Activated naive CD8-positive, alpha-beta T cell treated with anti-CD3 and anti-CD28 coated beads for 36 hours (primary cell): ENCODE measurements at places on chromosomes 6 and 20.
A peak's percentile ranks its signal among the peaks of the same experiment; 100 is the strongest.

DNA sequence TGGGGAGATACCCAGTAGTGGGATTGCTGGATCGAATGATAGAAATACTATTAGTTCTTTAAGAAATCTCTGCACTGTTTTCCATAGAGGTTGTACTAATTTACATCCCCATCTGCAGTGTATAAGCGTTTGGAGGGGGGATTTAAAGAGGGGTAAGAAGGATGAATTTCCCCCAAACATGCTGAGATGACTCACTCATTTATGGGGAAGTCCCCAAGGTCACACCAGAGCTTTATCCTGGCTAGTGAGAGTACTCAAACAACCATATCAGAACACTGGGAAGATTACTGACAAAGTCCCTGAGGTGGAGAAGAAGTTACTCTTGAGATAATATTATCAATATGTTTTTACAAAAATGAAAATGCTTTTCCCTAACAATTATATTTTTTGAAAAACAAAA lies 44.0 kb downstream of the ROS1 start:
- no peak for DNase-seq

DNA sequence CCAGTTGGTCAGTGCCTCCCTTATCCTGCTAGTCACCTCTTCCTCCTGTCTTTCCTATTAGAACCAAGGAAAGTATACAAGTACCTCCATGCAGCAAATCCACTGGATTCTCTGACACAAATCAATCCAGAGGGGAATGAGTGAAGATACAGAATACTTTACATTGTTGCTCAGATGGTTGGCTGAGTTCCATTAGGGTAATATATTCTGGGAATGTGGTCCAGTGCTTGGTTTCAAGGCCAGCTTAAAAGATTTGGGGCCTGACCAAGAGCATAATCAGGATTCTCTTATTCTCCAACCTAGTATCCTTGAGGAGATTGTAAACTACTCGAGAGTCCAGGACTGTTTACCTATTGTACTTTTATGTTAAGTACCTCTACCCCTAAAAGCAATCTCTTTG lies 23.0 kb downstream of the CARMIL1 start:
- DNase-seq = no peak

- DNase-seq = no peak
Observed at GRCh38 chr20:49636447-49636846, 68.5 kb upstream of the PTGIS start.

- DNase-seq = peak; percentile 20
Observed at GRCh38 chr6:161922631-161923119, 648.8 kb upstream of the AGPAT4 start.

- no peak for DNase-seq
Observed at GRCh38 chr6:113292646-113293422, 564.3 kb upstream of the MARCKS start.

- no peak for DNase-seq
Observed at GRCh38 chr6:33050014-33050810, 23.2 kb downstream of the HLA-DPA1 start.

DNA sequence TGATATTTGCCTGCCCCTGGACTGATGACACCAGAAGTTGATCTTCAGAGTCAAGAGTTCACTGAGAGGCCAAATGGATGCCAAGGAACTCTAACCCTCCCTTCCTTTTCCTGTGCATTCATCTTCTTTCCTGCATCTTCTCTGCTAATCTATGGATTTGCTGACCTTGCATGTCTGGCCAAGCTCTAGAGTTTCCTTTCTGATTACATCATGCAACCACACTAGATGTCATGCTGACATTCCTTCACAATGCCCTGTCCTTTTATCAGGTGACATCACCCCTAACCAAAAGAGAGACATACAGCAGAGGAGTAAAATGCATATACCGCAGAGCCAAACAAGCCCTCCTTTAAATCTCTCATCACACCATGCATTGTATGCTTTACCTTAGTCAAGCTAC lies 487.6 kb downstream of the TFAP2A start:
- DNase-seq = no peak

GRCh38 chr6:71486461-71486860 lies 197.8 kb downstream of the OGFRL1 start:
- no peak for DNase-seq

DNA sequence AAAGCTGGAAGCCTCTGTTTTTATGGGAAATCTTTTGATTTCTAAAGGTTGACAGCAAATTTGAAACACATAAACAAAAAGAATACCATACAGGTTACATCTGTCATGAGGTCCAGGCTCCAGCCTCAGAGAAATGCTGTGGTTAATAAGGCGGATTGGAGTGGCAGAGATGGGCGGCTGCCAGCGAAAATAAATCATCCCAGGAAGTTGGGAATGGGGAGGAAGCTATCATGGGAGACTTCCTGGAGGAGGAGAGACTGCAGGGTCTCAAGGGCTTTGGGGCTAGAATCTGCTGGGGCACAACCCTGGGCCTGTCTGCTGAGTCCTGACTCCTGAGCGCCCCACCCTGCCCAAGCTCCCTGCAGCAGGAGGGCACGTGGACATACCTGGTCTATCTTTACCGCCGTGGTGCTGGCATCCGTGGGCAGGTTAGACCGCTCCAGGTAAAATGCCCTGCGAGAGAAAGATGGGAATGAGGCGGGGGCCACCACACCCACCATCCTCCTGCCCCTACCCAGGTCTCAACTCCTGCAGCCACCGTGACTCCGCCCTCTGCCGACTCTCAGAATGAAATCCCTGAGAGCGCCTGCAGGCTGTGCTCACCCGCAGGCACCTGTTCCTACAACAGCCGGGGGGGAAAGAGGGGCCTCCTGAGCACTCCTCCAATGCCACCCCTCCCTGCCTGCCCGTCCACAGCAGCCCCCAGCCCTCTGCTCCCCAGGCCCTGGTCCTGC lies 197.3 kb downstream of the PREX1 start:
- DNase-seq = no peak

DNA sequence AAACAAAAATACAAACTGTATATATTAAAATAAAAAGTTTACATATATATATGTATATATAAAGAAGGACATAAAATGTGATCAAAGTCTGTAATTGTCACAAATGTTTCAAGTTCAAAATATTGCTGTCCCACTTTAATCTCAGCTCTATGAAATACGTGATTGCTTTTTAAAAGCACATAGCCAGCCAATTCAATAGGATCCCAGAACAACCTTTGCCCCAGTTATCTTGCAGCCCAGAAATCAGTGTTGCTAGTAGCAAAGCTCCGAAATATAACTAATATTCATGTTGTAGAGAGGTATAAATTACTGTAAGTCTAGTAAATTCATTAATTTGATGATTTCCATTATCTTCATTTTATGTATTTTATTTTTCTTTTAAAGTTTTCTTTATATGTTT lies 114.6 kb downstream of the ELOVL4 start:
- no peak for DNase-seq

DNA sequence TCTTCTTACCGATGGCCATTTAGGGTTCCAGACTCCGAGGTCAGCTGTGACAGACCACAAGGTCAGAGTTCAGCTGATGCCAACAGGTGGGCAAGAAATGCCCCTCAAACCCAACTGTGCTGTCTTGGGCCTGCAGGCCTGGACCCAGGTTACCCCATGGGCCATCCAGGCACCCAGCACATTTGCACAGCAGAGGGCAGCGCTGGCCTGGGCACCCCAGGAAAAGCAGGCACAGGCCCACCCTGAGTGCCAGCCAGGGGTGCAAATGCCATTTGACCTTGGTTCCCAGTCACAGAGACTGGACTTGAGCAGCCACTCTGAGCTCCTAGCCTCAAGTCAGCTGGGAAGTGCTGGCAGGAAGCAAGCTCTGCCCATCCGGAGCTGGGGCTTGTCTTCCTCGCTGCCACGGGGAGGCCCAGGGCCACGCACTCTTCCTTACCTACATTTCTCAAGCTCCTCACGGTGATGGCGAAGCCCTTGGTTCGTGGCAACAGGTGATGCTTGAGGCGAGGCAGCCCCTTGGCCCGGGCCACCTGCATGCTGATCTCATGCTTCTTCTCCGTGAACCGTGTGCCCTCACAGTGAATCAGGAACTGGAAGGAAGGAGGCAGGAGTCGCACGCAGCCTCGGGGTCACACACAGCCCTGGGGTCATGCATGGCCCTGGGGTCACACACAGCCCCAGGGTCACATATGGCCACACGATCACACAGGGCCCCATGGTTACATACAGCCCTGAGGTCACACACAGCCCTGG lies 120.8 kb downstream of the AGPAT4 start:
- no peak for DNase-seq

- DNase-seq = peak; percentile 48
Observed at GRCh38 chr6:99603421-99604165, 3.0 kb upstream of the PRDM13 start.

GRCh38 chr6:10278746-10279145 lies 136.1 kb downstream of the TFAP2A start:
- no peak for DNase-seq

DNA sequence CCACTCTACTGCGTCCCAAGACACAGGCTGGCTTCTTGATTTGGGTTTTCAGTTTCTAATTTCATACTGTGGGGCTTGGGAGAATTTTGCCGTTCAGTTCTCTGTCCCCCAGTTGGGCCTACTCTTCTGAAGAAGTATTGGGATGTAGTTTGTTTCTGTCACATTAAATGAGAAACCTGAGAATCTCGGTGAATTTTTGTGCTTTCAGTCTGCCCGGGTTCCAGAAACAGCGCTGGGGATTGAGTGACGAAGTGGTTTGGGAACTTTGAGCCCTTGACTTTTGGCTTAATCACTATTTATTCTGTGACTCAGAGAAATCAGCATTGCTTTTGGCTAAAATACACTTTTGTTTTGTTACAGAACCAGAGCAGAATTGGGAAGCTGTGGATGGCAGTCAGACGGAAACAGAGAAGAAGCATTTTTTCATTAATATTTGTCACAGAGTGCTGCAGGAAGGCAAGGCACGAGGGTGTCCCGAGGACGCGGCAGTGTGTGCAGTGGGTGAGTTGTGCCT lies 74.0 kb downstream of the IGF2R start:
- no peak for DNase-seq

DNA sequence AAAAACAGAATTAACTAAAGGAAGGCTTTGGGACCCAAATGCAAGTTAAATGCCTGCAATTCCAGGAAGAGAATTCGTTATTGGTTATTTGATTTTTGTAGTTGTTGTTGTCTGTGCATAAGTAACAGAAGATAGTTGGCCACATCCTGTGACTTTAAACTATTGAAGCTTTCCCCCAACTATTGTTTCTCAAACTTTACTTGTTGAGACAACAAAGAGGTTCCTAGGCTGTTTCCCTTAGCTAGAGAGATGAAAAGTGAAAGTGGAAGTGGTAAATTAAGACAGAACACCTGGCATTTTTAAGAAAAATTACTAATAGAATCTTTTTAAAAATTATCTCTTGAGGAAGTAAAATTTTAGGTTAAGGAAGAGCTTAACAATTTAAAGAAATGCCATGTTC lies 525.2 kb downstream of the PKHD1 start:
- no peak for DNase-seq

DNA sequence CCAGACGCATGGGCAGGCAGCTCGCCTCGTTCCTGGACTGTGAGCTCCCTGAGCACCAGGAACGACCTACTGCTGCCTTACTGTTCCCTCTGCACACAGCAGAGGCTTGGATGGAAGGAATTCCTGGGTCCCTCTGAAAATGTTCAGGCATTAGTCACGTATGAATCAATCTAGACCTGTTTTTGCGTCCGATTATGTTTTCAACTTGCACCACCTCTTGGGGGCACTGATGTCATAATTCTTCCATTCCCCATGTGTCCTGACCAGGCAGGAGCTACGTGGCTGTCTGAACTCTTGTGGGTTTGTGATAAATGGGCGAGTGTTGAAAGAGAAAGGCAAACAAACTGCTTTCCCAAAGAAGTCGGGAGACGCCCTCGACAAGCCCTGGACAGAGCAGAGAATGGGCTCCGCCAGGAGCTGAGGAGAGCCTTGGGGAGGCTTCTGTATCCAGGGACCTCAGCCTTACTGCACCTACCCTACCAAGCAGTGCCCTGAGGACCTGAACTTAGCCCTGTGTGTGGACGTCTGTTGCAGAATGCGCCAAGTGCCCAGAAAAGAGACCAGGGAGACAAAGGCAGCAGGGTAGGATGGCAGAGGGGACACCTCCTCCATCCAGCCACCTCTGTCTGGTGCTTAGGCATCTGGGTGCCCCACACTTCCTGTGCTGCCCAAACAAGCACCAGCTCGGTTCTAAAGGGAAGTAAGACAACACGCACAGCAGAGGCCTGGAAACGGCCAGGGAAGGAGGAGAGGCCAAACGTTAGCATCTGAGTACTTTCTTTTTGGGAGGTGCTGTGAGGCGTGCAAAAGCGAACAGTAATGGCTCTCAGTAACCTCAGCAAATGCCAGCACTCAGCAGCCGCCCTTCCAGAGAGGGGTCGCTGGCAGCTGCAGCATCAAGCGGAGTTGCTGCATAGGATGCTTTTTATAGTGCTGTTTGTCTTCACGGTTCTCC lies 124.2 kb downstream of the LY86 start:
- no peak for DNase-seq

- DNase-seq = no peak
Observed at GRCh38 chr20:17488916-17489600, 42.1 kb downstream of the BFSP1 start.

DNA sequence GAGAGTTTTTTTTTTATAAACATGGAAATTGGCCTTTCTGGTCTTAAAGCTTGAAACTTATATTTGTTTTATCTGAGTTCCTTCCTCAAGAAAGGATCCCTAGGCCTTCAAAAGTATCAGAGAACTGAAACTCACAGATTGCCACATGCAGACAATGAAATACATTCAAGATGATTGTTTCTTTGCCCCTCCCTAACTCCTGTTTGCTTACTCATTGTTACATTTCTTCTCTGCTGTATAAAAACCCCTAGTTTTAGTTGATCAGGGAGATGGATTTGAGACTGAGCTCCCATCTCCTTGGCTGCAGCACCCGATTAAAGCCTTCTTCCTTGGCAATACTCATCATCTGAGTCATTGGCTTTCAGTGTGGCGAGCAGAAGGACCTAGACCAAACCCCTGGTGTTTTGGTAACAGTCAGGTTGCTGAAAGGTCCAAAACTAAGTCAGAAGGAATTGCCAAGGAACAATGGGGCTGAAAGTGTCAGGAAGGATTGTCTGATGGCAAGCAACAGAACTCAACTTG lies 132.3 kb upstream of the SULF2 start:
- no peak for DNase-seq

DNA sequence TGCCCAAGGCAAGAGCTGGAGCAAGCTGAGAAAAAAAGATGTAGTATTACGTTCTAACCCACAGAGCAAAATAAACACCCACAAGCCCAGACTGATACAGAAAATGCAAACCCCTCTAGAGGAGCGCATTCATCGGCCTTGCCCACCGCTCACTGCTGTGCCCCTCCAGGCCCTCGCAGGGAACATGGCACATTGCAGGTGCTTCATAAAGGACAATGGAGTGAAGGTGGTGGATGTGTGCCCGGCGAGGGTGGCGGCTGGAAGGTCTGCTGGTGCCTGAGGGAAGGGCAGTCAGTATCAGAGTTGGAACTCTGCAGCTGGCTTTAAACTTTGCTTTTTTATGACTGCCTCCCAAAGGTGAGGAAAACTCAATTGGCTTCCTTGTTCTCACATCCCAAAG lies 18.5 kb upstream of the IRF4 start:
- DNase-seq = no peak

GRCh38 chr20:59604741-59605600 lies 631 bp downstream of the PHACTR3 start:
- no peak for DNase-seq
